NCI-H69 (cell line): ENCODE measurements at places on chromosomes 1 and 21.

- no peak for DNase-seq
Measured at GRCh38 chr1:51203874-51204245, 32.2 kb upstream of the RNF11 start.

DNA sequence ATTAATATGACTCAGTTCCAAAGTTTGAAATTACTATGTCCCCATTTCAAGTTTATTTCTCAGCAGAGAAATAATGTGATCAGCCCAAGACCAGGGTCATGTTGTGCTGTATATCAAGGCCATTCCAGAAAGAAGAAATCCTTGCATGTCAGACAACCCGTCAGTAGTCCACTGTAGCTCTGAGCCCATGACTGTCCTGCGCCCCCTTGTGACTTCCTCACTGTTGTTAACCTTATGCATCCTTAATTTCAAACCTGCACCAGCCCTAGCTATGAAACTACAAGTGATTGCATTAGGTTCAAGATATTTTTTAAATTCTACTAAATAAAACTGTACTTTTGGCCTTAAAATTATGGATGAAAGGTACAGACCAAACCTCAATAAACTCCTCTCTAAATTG, 133.0 kb downstream of the LRRC7 start:
- peak; percentile 17 for DNase-seq

- peak; percentile 58 for DNase-seq
Measured at GRCh38 chr1:206808615-206809014, 36.3 kb upstream of the IL10 start.

- DNase-seq = no peak
Measured at GRCh38 chr1:234408757-234409156, 35.5 kb downstream of the COA6 start.

DNA sequence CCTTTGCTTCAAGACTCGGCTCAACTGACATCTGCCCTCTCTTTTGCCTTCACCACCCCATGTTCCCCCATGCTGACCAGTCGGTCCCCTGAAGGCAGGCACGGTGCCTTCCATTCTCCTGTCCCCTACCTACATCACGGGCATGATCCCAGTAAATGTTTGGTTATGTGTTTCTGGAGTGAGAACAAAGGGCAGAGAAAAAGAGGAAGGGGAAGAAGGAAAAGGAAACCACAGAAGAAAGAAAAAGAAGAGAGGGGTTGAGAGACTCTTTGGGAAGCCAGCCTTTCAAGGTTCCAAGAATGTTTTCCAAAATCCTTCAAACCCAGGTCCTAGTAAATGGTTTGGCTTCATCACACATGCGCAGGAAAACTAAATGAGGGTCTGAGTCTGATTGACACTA, 84.9 kb downstream of the CDC7 start:
- DNase-seq = no peak

DNA sequence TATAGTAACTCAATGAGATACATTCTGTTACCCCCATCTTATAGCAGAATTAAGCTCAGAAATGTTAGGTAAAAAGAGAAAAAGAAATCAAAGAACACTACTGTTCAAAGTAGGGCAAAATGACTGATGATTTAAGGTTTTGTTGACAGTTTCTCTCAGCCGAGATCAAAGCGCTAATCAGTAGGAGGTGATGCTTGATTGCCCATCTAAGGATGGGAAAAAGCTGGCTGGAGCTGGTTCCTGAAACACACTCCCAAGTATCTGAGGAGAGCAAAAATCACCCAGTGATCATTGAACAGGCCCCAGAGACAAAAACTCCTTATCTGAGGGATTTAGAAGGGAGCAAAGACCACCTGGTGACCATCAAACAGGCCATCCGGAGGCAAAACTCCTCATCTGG, 64.5 kb upstream of the CSF1 start:
- peak; percentile 13 for DNase-seq

DNA sequence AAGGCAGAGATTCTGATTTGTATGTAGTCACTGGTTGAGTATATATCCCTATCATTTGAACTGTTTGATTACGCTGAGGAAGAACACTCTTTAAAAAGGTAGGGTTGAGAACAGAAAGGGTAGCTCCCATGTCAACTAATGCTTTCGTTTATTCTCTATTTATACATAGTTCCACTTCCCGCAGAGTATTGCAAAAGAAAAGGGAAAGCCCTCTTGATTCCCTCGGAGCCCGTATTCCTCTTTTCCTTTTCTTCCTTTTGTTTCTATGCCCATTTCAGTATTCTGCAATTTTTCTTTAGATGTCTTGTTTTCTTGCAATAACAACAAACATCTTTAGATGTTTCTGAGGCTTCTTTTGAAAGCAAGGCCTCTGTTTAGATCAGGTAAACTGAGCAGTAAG, 78.2 kb downstream of the DNTTIP2 start:
- no peak for DNase-seq

GRCh38 chr1:167401260-167401873, 117.0 kb downstream of the CD247 start:
- DNase-seq = peak; percentile 70

DNA sequence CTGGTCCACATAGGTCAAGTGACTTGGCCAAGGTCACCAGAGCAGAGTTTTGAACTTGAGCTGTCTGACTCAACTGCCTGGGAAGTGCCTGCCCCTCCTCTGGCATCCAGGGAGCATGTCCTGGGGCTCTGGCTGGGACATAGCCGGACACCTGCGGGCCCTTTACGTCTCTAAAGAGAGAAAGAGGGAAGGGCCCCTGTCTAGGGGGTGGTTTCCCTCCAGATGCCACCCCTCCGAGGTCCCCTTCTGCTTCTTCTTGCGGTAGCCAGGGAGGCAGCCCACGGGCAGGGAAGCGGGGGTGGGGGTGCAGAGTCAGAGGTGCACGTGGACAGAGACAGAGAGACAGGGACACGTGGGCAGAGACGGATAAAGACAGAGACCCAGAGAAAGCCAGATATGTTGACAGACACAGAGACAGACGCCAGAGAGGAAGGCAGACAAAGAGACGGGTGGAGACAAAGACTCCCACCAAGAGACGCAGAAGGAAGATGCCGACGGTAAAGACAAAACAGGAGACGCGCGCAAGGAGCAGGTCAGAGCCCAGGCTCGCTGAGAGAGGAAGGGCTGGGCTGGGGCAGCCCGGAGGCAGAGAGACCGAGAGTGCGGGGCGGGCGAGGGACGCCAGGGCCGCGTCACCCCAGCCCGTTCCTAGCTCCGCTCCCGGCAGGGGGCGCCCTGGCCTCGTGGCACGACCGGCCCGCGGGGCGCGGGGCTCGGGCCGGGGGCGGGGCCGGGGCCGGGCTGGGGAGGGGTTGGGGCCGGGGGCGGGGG, 458 bp upstream of the ALPL start:
- peak; percentile 76 for DNase-seq

DNA sequence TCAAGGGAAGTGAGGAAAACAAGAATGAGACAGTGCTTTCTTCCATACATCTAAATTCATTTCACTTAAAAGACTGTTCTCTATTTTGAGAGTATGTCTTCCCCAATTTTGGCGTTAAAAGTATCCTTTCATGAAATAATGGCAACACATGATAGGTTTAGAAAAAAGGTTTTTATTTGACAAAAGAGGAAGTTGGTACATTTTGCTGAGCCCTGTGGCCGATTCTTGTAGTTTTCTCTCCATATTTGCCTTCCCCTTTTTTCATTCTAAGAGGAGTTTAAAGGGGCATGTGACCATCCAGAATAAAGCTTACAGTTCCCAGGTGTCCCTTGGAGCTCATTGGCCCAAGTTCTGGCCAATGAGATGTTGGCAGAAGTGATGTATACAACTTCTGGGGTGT, 140.4 kb upstream of the KCNE2 start:
- no peak for DNase-seq

DNA sequence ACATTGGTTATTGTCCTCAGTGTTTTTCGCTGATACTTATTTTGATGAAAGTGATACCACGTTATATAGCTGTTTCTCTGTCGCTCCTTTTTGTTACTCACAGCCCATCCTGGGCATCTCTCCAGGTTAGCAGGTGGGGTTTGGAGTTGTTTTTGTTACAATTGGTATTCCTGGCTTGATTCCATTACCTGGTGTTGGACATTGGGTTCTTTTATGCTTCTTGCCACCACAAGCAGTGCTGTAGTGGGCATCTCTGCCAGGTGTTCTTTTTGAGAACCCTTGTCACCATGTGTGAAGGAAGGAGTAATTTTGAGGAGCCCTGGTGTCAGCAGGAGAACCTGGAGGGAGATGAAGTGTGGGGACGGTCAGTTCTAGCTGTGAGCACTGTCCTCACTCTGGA, 47.5 kb upstream of the PWP2 start:
- DNase-seq = peak; percentile 85

- DNase-seq = no peak
Measured at GRCh38 chr1:79638382-79638781, 631.9 kb upstream of the ADGRL4 start.

DNA sequence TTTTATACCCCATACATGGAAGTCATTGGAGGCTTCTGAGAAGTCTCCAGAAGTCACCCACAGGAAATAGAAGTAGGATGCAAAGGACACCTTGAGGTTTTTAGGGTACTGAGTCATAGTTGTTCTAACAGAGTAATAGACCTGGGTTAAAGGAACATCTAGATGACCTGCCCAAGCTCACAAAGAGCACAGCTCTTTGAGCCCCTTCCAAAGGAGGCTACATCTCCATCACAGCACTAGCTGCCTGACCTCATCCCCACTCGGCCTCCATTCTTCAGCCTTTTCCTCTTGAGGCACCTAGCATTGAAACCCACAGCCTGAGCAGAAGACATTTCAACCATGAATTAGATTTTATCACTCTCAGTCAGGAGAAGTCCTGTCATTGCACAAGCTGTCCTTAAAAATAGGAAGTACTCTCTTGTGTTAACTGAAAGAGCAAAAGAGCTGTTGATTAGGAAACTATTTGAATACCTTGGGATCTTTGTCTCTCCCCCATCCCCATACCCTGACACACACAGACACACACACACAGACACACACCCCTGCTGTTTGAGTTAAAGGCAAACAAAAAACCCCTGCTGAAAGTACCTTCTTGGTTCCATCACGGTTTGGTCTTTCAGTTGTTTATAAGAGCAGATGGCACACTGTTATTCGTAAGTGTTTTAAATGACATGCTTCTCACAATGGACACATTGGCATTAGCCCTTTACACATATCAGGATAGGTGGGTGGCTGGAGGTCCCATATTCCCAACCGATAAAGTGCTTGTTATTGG, 22.2 kb downstream of the MKNK1 start:
- peak; percentile 60 for DNase-seq

DNA sequence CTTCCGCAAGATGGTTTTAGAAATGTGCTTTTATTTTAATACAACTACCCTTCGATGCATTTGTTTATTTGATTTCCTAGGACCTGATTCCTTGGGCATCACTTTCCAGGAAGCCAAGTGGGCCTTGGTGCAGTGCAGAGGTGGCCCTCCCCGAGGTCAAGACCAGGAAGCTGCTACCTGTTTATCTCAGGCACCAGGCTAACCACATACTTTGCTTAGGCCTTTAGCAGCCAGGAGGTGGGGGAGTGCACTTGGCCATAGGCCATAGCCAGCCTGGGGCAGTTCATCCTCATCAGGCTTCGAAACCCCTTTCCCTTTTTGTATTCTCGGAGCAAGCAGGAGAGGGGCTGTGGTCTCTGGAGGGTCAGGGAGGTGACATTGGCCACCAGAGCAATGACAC, 45.4 kb downstream of the SMYD2 start:
- DNase-seq = peak; percentile 50

- no peak for DNase-seq
Measured at GRCh38 chr1:183600136-183600535, 9.9 kb upstream of the NCF2 start.

- no peak for DNase-seq
Measured at GRCh38 chr1:9302745-9303524, 10.2 kb downstream of the SPSB1 start.

DNA sequence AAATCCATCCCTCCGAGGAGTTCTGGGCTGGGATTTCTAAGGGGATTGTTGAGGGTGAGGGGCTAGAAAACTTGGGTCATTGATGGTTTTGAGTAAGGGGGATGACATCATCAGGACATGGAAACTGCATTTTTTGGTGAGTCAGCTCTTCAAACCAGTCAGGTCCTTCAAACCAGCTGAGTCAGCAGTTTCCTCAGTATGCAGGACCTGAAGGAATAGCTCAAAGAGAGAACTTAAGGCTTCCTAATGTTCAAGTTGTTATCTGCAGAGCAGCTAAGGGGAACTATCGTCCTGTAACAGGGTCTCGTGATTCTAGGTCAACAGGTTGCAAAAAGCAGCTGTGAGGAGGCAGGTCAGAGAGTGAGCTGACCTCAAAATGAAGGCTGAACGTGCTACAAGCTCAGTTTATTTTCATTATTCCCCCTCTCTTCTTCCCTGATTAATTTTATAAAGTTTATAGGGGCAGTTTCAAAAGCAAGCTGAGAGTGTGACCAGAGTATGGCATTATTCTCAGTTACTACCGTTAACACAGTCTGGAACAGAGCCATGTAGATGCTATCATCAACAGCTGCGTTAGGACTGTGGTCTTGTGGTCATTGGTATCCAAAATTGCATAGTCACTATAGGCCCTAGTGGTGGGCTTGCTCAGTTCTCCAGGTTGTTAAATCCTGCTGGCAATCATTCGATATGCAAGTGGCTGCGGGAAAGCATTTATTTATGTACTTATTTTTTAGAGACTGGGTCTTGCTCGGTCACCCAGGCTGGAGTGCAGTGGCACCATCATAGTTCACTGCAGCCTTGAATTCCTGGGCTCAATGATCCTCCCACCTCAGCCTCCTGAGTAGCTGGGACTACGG, 10.7 kb upstream of the SDC3 start:
- DNase-seq = no peak

DNA sequence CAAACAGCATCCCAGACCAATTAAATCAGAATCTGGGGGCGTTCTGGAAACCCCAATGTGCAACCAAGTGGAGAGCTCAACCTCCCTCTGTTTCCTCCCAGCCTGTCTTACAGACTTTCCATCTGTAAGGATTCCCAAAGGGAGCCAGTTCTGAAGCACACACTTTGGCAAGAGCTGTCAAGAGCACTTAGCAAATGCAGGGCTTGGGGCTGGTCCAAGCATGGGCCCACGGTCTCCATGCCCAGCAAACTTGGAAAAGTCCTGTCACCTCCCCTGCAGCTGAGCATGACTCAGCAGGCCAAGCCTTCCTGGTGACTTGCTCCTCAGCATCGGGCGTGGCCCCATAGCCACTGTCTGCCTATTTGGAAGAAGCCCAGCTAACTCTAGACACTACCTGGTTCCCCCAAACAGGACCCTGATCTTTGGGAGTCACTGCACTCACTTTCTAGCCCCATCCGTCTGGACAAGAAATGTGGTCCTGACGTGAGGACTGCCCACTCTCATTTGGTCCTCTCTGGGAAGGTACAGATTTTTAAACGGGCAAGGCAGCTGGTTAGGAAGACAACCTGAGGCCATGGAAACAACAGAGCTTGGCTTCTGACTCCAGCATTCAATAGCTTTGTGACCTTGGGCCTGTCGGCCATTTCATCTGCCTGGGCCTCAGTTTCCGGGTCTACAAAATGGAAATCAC, 16.9 kb downstream of the SLC2A1 start:
- DNase-seq = no peak

DNA sequence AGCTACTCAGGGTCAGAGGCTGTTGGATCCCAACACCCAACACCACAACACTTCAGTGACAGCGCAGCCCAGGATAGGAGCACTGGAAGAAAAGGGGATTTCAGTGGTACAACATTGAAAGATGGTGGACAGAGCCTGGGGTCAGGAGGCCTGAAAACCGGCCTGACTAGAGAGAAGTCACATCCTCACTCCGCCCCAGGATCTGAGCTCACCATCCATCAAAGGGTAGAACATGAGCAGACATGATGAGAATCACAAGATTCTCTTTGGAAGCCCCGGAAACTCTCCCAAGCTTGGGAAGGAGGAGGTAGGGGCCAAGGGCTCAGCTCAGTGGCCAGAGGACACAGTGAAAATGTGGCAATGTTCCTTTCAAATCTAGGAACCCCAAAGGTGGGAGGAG, 271.3 kb downstream of the NPHP4 start:
- DNase-seq = no peak

GRCh38 chr1:43352881-43353280, 5.9 kb upstream of the CDC20 start:
- no peak for DNase-seq
